Kidney (tissue), 22 donors: ENCODE measurements at places on chromosomes 4 and X. TPM values are rescaled to one million over a fixed set of nuclear protein-coding genes. Genes with fewer than 3 reads are reported as not detected.

SOD3 gene
- polyA plus RNA-seq, result 111 TPM

AKAP14 gene
- polyA plus RNA-seq, result not detected

RPA4 gene
- not detected for polyA plus RNA-seq

PPP1R2C gene
- not detected for polyA plus RNA-seq

ADAM29 gene
- polyA plus RNA-seq, result not detected

ARHGAP6 gene
- 6.0 TPM for polyA plus RNA-seq

GRCh38 chr4:86664959-86665358, 70.8 kb downstream of the PTPN13 start:
- H3K4me1 ChIP-seq, result no peaks in the 10 kb centered on the region
- no peak for DNase-seq
- no peaks in the 10 kb centered on the region for H3K36me3 ChIP-seq
- no peak overlapping the region for H3K4me3 ChIP-seq
- H3K27me3 ChIP-seq, result no peaks in the 10 kb centered on the region
- H3K27ac ChIP-seq, result no peak overlapping the region

DNA sequence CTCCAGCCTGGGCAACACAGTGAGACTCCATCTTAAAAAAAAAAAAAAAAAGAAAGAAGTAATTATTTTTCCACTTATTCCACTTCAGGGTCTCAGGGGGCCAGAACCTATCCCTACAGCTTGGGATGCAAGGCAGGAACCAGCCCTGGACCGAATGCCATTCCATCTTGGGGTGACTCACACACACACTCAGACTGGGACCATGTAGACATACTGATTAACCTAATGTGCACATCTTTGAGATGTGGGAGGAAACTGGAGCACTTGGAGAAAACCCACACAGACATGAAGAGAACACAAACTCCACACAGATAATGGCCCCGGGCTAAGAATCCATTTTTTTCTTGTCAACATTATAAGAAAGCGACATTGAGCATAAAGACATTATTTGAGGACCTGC, 132.5 kb downstream of the PTTG2 start:
- no peak for DNase-seq
- no peaks in the 10 kb centered on the region for H3K4me1 ChIP-seq
- no peaks in the 10 kb centered on the region for H3K27me3 ChIP-seq
- H3K27ac ChIP-seq, result no peak overlapping the region
- H3K4me3 ChIP-seq, result no peak overlapping the region
- H3K36me3 ChIP-seq, result peaks cover 11% of the 10 kb centered on the region
